Stimulated activated CD8-positive, alpha-beta memory T cell treated with anti-CD3 and anti-CD28 coated beads, Interleukin-15, amount 100 ng/mL, for 48 hours (primary cell): ENCODE measurements at places on chromosomes 5 and 9.

DNA sequence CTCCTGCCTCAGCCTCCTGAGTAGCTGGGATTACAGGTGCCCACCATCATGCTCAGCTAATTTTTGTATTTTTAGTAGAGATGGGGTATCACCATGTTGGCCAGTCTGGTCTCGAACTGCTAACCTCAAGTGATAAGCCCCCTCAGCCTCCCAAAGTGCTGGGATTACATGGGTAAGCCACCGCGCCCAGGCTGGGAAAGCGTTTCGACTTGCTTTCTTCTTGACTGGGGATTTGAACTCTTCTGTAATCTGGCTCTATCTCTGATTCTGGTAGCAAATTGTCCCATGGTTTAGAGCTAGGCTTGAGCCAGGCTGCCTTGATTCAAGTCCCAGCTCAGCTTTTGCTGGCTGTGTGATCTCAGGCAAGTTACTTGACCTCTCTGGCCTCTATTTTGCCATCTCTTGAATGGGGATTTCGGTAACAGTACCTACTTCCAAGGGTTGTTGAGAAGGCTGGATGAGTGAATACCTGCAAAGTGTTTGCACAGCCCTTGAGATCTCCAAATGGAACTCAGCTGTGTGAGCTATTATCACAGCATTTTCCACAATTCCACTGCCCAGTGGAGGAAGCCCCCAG lies 20.5 kb upstream of the MVB12B start:
- DNase-seq = no peak

DNA sequence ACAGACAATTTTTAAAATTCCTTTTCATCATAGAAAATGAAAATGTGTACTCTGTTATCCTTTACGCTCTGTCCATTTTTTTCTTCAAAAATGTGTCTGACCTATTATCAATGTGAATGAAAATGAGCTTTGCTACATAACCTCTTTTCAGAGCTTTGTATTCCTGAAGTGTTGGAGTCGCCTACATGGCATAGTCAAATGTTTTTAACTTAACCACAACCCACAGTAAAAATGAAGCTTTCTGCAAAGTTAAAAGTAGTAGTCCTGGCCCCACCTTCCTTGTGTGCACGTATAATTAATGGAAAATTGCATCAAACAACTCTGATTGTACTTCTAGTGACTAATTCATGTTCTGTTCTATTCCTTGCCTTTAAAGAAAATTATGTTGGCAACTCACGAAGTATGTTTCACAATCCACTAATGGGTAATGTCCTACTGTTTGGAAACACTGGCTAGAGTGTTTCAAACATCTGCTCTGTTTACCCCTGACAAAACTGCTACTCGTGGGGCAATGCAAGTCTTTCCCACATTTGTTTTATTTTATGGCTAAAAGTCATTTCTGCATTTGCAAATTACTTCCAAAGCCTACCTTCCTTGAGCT lies 18.6 kb upstream of the PSAT1 start:
- no peak for DNase-seq

DNA sequence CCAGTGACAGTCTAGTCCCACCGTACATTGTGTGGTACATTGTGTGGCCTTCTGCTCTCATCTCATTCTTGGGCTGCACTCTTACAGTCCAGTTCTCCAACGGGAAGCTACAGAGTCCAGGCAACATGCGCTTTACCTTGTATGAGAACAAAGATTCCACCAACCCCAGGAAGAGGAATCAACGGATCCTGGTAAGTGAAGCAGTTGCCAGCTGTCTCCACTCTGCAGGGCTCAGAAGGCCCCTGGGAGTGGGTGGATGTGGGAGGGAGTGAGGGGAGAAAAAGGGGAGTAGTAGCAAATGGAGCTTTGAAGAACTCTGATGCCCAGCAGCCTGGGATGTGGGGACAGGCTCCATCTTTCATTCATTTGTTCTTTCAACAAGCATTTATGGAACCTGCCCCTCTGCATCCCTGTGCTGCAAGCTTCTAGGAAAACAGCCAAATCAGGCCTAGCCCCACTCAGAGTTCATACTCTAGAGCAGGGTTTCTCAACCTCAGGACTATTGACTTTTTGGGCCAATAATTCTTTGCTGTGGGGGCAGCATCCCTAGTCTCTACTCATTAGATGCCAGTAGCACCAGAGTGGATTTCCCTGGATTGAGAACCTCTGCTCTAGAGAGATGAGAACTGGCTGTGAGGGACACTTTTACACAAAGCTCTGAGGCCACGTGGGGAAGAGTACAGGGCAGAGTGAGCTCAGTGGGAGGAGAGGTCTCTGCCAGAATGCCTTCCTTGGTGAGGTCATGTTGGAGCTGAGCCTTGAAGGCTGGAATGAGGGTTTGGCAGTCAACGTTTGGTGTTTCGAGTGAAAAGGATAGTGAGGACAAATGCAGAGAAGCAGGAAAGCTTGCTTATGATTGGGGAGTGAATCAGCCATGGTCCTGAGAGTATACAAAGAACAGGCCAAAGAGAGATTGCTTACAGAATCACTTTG lies 1.1 kb downstream of the POLR1E start:
- no peak for DNase-seq

DNA sequence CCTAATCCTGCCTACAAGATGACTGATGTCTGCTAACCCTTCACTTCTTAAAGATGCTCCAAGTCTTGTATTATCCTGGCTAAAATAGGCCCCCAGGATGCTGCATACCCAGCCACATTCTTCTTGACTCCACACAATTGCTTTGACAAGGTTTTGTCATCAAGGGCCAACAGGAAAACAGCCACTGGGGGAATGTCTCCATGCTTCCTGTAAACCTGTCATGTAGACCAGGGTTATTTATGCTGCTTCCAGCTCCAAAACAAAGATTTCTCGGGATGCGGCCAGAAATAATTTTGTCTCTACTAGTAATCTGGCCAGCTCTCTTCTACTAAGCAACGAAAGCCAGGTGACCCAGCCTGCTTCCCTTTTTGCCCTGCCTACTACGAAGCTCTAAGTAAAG lies 53.8 kb downstream of the SHB start:
- no peak for DNase-seq

- DNase-seq = peak; percentile 51
Measured at GRCh38 chr5:76542887-76543690, 80.1 kb downstream of the F2RL2 start.

- peak; percentile 15 for DNase-seq
Measured at GRCh38 chr5:77852514-77853352, 76.6 kb upstream of the TBCA start.

DNA sequence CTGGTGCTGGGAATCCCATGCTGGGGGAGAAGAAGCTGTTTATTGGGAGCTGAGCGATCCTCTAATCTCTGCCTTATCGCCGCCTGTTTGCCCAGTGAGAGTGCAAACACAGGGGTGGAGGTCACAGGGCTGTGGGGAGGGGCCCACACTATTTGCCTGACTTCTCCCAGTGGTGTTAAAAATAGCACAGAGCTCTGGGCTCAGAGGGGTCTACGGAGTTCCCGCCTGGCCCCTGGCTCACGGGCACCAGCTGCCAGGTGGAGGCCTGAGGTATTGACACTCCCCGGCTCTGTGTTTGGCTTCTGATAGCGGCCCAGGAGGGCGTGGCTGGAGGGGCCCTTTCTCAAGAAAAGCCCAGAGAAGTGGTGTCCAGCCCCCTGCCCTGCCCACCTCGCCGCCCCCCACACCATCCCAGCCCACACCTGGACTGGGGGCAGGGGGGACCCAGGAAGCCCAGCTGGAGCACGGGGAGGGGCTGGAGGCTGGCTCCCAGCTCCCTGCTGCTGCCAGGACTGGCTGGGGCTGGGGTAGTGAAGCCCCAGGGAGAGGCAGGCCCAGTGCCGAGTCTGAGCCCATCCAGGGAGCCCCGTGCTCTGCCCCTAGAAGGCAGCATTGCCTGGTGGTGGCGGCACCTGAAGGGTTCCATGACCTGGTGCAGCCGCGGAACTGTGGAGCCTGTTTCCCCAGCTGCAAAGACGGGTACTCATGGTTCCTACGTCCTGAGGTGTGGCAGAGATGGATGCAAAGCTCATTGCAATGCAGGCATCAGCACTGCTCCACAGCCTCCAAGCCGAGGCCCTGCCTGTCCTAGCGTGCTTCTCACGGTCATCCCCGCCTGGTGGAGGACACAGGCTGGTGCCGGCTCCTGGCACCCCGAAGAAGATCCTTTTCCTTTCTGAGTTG lies 35.7 kb upstream of the EGFL7 start:
- DNase-seq = no peak

DNA sequence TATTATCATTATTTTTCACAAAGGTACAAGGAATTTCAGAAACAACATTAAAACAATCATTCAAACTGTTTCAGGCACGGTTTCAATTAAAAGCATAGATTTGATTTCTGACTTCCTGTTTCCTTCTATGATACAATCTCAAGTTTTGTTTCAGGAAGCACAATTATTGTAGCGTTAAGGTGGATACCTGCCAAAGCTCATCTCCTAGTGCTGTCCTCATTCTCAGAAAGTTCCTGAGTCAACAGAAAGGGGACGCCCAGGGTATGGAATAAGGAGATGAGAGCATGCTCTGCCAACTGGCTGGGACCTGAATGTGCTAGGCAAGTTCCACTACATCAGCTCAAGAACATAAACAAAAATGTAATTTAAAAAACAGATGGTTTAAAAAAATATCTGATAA lies 2.0 kb upstream of the TRIM14 start:
- DNase-seq = no peak

GRCh38 chr9:126490871-126491567 lies 122.7 kb upstream of the LMX1B start:
- no peak for DNase-seq

GRCh38 chr5:6202968-6203365 lies 175.4 kb downstream of the MED10 start:
- DNase-seq = no peak

GRCh38 chr9:34584970-34585369 lies 4.6 kb downstream of the CNTFR start:
- DNase-seq = no peak

DNA sequence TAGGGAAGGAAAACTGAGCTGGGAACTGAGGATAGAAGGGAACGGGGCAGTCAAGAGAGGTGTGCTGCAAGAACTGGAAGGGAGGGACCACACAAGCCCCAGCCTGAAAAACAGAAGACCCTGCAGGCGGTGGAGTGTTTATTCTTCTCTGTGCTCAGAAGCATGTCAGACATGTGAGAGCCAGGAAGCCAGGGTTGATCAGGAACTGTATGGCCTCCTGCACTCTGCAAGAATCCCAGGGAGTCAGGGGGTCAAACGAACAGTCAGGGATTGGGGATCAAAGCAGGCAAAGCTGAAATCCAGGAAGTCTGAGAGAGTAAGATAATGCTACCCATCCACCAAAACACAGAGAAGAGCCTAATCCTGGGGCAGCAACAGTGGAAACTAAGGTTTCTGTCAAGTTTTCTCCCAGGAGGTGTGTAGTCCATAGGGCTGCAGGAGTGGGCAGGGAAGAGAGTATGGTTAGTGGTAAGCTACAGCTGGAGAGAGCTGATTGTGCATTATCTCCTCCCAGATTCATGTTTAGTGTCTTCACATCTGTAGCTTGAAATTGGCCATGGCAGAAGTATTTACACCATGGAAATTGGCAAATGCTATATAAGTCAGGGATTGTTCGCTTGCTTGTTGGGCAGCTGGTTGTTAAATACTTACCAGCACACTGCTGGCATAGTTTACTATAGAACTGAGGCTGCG lies 115.4 kb upstream of the SLC44A1 start:
- no peak for DNase-seq

DNA sequence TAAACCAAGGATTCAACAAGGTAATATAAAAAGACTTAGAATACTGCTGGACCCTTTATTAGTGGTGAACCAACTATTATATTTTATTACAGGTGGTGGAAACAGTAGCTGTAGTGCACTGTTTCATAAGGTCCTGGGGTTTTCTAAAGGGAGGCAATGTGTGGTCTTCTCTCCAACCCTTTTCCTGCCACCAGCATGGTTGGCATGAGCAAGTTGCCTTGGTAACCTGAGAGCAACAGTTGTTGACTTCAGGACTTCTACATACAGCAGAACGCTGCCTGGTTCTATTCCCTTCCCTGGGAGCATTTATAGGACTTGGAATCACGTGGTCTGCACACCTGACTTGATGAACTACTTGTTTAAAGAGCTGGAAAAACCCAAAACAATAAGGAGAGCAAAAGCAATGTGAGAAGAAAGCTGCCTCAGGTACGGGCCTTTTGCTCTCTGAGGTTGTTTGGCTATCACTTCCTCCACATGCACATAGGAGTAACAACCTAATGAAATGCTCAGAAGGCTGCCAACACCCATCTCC lies 81.1 kb upstream of the RAI14 start:
- DNase-seq = no peak

- no peak for DNase-seq
Measured at GRCh38 chr5:96037128-96037527, 75.5 kb upstream of the ELL2 start.

DNA sequence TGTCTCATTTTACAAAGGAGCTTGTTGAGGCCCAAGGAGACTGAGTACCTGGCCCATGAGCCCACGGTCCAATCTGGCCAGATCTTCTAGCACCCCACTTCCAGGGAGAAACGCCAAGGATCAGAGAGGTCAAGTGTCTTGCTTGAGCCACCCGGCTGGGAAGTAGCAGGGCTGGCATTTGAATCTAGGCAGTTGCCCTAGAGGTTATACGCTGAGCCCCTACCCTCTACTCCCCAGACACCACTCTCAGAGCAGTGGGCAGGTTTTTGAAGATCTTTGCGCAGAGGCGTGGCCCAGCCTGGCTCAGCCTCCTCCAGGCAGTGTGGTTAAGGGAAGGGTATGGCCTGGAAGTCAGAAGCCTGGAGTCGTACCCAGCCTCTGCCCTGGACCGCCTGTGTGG lies 5.8 kb upstream of the NUP214 start:
- no peak for DNase-seq

DNA sequence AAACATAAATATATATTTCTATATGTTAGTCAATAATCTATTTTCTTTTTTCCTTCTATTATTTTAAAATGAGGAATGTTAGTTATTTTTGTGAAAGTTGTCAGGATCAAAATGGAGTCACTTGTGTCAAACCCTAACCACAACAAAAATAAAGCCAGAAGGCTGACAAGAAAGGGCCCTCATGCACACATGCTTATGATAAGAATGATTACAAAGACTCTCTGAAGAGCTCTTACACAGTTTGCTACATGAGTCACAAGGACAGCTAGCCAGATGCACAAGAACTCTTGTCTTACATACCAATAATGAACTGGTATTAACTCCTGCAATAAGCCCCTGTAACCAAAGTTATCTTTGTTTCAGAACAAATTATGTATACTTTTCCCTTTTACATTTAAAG lies 64.7 kb downstream of the GGTA1 start:
- no peak for DNase-seq

- DNase-seq = no peak
Measured at GRCh38 chr5:30659417-30659816, 534.1 kb upstream of the CDH6 start.

DNA sequence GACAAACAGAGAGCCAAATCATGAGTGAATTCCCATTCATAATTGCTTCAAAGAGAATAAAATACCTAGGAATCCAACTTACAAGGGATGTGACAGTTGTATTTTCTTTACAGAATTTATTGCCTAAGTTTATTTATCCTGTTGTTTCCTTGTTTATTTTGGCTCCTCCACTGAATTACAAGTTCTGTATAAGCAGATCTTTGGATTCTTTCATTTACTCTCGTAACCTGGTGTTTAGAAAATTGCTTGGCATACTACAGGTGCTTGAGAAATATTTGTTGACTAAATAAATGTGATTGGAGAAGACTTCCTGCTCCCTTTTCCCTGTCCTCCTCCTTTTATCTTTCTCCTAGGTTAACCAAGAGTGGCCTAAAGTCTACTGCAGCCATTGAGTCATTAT lies 455.6 kb downstream of the TMEM38B start:
- no peak for DNase-seq

- DNase-seq = no peak
Measured at GRCh38 chr9:20854444-20854843, 170.4 kb downstream of the FOCAD start.
